HuH-7 (cell line): ENCODE measurements at places on chromosomes 2 and 18.

- DNase-seq = no peak
These were observed 7.0 kb downstream of the LPIN1 start for GRCh38 chr2:11753452-11753885.

- DNase-seq = no peak
These were observed 280.7 kb upstream of the HNRNPA3 start for GRCh38 chr2:176931588-176932563.

DNA sequence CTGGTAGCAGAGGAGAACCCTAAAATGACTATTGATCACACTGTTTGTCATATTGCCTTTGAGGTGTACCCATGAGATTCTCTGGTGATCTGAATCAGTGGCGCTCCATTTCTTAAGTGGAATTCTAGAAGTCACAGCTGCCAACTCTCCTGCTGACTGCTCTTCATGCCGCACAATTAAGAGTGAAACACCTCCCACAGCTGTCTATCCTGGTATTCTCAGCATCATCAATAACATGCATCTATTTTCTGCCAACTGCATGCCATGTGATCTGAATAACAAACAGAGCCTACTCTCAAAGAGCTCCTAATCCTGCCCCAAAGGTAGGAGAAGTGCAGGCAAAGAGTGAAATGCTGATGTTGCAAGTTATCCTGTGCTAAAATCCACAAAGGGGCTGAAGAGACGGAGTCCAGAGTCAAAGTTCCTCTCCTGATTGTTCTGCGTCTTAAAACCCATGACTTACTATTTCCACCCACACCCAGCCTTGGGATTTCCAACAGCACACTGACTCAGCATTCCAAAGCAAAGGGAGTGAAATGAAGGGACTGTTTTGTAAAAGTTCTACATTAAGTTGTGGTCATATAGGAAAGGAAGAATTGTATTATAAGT is 13.7 kb upstream of the DAPL1 start:
- DNase-seq = peak; percentile 9

DNA sequence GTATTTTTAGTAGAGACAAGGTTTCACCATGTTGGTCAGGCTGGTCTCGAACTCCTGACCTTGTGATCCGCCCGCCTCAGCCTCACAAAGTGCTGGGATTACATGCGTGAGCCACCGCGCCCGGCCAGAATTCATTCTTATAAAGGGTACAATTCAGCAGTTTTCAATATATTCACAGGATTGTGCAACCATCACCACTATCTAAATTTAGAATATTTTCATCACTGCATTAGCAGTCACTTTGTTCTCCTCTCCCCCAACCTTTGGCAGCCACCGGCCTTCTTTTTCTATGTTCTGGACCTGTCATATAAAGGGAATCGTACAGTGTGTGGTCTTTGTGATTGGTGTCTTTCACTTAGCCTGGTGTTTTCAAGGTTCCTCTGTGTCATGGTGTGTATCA is 40.7 kb downstream of the TCF7L1 start:
- DNase-seq = no peak

DNA sequence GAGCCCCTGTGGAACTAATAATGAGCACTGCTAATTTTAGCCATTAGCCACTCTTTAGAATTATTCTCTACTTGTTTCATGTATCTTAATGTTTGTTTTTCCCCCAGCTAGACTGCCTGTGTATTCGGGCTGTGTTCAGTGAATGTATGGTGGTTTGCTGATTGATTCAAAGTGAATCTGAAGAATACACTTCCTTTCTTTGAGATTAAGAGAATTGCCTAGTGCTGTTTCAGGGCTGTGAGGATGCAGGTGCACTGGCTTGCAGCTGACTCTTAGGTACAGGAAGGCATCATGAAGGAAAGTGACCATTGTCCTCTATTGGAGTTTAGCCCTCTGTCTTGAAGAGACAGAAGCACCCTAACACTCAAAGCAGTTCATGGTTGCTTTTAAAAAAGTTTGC is 138.7 kb downstream of the CERS6 start:
- no peak for DNase-seq

- DNase-seq = no peak
These were observed at the start of gene KLF7 for GRCh38 chr2:207165121-207166038. KLF7 (minus strand) TSS chr2:207165948; CDS start chr2:207165568, 380 bp downstream.

- DNase-seq = no peak
These were observed 252.6 kb downstream of the TTC32 start for GRCh38 chr2:19649142-19649541.

DNA sequence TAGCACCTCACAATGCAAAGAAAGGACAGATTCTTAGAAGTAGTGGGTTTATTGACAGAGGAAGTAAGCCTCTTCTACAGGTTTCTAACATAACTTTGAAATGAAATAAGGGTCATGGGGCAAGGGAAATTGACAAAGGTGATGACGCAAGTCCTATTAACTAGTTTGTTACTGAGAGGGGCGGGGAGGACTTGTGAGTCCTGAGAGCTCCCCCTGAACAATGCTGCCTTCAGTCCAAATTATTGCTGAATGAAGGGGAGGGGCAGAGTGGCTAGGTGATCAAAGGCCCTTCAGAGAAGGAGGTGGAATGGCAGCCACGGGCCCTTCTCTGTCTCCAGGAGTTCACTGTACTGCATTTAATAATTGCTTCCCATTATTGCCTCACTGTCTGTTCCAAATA is 390.0 kb downstream of the MEIS1 start:
- peak; percentile 21 for DNase-seq

DNA sequence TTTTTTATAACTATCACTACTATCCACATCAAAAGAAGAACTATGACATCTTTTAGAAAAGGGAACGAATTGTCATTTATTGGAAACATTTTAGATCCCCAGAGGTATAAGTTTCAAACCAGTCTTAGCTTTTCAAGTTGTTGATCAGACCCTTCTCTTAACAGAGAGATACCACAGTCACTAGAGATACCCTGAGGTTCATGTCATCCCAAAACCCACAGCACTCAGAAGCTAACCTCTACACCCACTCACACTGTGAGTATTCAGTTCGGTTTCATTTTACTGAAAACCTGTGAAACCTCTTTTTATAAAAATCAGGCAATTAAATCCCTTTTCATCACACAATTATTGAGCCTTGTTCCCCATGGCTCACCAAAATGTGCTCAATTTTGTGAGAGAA is 156.2 kb downstream of the DTNA start:
- no peak for DNase-seq

DNA sequence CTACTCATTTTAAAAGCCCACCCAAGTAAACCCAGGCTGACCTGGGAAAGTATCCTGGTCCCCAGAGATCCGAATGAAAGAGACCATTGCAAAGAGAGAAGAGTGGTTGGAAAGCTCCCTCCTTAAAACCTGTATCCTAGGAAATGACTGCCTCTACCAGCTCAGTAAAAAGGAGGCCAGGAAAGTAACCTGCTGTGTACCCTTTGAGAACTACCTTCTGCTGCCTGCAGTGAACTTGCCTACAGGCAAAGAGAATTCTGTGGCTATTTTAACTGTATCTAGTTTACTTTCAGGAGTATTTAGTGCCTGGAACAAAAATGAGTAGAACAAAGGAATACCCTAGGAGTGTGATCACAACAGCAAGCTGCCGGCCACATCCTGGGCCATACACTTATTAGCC is 641.7 kb upstream of the NRXN1 start:
- DNase-seq = no peak

DNA sequence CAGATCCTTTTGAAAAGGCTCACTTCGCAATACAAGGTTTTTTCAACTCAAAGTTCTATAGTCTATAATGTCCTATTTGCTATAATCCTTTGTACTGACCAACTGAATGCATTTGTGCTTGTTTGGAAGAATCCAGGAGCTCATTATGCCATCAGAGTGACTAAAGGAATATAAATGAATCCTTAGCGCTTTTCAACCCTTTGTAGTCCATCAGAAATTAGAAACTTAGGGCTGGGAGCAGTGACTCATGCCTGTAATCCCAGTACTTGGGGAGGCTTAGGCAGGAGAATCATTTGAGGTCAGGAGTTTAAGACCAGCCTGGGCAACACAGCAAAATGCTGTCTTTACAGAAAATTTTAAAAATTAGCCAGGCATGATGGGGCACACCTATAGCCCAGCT is 330.2 kb upstream of the CHAC2 start:
- DNase-seq = no peak

DNA sequence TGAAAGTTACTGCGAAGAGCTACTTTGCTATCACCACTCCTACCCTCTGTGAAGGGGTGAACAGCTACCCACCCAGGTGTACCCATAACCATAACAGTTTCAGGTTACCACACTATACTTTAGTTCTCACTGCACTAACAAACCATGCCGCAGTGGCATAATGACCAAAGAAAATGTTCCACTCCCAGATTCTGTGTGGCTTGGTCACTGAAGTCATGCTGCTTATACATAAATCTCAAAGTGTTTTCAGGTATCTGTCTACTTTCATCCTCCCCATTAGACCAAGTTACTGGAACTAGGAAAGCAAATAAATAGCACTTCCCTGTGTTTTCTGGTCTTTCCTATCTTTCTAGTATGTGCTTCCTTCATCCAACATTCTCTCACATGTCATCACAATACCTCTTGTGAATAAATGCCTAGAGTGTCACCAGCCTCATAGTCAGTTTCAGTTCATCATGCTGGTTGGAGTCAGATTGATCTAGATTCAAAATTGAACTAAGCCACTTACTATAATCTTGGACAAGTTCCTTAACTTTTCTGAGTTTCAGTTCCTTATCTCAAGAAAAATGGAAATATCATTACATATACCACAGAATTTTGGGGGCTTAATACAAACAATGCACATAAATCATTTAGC is 293.6 kb downstream of the FSIP2 start:
- DNase-seq = no peak

DNA sequence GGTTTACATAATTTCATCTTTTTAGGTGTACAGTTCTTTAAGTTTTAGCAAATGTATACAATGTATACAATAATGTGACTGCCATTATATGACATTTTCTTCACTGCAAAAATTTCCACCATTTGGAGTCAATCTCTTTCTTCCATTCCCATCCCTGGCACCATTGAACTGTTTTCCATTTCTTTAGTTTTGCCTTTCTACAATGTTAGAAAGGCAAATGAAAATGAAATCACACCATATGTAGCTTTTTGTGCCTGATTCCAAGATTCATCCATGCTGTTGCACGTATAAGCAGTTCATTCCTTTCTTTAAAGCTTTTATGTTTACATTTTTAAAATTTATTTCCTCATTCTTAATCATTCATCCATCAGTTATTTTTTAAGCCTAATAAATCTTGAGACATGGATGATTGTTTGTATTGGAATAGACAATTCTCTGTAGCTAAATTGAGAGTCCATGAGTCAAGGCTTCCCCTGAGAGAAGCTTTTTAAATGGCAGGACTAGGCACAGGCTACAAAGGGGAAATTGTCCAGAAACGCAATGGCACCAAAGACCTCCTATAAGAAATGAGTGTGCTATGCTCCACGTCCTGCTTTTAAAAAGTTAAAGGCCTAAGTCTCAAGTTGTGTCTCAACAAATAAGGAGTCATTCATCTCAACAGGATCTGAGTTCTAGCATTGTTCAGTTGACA is 8.7 kb upstream of the COL5A2 start:
- no peak for DNase-seq

- DNase-seq = no peak
These were observed 21.1 kb upstream of the IHH start for GRCh38 chr2:219081701-219082331.

GRCh38 chr2:47243596-47244323 is 88.7 kb upstream of the STPG4 start:
- DNase-seq = no peak

GRCh38 chr2:230872968-230873660 is 8.4 kb downstream of the ITM2C start:
- DNase-seq = no peak

GRCh38 chr2:172680436-172681068 is 55.1 kb upstream of the RAPGEF4 start:
- no peak for DNase-seq

- no peak for DNase-seq
These were observed 13.6 kb downstream of the DUSP11 start for GRCh38 chr2:73766349-73766748.

- DNase-seq = no peak
These were observed 49.4 kb downstream of the LONRF2 start for GRCh38 chr2:100272841-100273329.

GRCh38 chr18:13530879-13531387 is 195.4 kb downstream of the FAM210A start:
- DNase-seq = peak; percentile 42

- no peak for DNase-seq
These were observed 1455.5 kb downstream of the SUCLG1 start for GRCh38 chr2:83003555-83003954.

GRCh38 chr2:42998721-42999120 is 206.3 kb upstream of the HAAO start:
- DNase-seq = no peak

DNA sequence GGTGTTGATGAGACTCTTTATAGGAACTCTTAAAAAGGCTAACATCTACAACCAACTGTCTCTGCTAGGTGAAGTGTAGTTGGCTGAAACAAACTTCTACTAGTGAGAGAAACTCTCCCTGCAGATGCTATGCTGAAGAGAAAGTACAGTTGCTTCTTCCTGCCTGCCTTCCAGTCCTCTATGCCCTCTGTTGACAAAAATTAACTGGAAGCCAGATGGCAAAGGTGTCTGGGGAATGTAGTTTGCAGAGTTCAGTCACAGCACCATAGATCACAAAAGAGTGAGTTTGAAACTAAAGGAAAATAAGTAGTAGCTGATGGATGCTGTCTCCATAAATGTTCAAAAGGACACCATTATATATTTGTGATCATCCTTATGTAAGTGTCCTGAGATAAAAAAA is 958.8 kb upstream of the NRXN1 start:
- DNase-seq = no peak

DNA sequence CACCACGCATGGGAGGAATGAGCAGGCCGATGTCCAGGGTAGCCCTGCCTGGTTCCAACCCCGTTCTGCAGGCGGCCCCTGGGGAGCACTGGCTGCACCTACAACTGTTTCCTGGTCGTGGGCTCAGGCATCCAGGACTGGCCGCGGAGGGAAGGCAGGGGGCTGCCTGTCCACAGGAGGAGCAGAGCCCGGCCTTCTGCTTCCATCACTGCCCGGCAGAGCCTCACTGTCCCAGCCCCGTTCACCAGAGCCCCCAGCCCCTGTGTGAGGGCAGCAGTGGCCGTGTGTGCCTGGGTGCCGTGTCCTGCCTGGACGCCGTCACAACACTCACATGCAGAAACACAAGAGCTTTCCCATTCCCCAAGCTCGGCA is 56.2 kb downstream of the KCNG2 start:
- no peak for DNase-seq

- DNase-seq = no peak
These were observed 351.7 kb downstream of the RAD51AP2 start for GRCh38 chr2:17166506-17166905.

GRCh38 chr2:47079515-47080412 is 75.3 kb downstream of the STPG4 start:
- DNase-seq = no peak

DNA sequence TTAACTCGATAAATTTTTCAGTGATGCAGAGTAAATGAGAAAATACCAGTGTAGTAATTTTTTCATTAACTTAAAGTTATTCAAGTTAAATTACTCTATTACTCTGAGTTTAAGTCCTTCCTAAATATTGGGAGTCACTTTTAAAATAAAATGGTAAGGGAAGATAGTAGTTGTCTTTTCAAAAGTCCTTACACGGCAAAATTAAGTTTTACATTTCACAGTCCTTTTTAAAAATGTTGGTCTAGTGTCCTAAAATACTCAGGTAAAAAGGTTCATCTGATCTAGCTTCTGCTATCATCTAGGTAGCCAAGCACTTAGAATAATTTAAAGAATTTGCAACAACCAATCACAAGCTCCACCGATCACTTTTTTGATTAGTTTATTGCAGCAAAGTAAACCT is 146.9 kb downstream of the MEMO1 start:
- no peak for DNase-seq
